NCI-H510A treated with DMSO at 0.1 percent for 48 hours (cell line): ENCODE measurements at places on chromosomes 7 and 10.

- no peak for DNase-seq
Observed at GRCh38 chr10:2851566-2851965, 215.8 kb upstream of the PFKP start.

DNA sequence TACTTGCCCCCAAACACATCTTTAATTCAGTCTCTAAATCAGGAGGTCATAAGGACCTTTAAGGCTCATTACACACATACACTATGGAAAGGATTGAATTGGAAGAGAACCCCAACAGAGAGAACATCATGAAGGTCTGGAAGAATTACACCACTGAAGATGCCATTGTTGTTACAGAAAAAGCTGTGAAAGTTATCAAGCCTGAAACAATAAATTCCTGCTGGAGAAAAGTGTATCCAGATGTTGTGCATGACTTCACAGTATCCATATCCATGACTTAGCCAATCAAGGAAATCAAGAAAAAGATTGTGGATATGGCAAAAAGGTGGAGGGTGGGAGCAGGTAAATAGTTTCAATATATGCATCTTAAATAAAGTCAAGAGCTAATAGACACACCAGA, 13.7 kb downstream of the LIPA start:
- no peak for DNase-seq

DNA sequence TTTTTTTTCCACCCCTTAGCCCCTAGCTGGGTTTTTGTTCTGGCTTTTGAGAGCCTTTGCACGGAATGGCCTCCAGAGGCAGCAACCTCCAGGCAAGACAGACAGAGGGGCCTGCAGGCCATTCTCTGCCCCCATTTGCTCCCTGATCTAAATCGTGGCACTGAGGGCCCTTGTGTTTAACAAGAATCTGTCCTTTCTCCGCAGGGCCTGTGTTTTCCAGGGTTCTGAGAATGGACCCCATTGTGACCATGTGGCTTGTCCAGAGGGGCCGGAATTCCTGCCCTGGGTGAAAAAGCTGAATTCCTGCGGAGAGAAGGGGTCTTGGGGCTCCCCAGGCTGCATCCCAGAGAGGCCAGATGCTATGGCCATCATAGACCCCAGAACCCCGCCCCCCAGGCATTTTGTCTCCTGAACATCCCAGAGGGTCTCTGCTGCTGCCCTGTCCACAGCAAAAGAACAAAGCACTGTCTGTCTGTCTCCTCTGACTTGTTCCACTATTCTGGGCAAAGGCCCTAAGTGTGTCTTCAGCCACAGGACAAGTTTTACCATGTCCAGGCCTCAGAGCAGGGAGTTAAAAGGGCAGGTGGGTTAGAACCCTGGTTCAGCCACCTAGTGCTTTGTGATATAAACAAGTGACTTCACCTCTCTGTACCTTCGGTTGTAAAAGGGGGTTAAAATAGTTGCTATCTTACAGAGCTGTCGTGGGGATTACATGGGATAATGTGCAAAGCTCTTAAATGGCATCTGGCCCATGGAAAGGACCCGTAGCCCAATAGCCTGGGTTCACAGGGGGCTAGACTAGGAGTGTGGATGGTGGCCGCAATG, 155.6 kb downstream of the SH3PXD2A start:
- DNase-seq, result no peak

DNA sequence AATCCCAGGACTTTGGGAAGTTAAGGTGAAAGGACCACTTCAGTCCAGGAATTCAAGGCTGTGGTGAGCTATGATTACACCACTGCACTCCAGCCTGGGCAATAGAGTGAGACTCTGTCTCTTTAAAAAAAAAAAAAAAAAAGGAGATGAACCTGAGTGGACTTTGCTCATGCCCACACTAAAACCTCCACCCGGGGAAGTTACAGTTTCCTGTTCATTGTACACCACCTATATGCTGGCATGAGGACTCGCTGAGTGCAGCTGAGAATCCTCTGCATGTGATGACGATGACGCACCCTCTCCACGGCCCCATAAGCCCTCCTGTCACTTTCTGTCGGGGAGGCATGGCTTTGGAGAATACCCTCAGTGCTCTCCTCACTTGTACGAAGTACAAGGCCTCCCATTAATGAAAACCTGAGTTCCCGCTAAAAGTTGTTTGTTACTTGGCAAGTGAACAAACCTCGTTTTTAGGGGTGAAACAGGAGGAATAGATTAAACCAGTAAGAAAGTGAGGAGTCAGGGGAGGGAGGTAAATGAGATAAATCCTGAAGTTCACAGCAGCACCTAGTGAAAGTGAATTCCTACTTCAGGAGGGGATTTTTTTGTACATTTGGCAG, 15.9 kb downstream of the TMEM176B start:
- no peak for DNase-seq

GRCh38 chr10:132392811-132393694, 3.9 kb upstream of the PWWP2B start:
- DNase-seq, result no peak

- DNase-seq, result no peak
Observed at GRCh38 chr10:58555170-58555929, 42.7 kb downstream of the BICC1 start.

DNA sequence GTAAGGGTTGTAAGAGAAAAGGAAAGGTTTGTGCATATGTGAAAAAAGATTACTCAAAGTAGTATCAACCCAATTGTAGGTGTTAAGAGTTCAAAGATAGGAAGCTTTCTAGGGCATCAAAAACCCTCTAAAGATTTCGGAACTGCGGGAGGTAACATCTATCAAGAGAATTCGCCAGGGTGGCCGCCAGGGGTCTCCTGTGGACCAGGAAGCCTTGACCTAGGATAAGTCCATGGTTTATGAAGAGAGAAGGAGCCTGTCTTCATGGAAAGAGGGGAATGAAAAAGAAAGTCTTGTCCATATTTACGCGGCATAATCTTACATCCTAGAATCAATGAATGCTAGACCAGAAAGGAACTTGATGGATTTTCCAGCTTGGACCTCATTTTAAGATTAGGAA, 140.7 kb upstream of the CALCR start:
- no peak for DNase-seq

GRCh38 chr10:27584302-27584701, 80.2 kb downstream of the RAB18 start:
- no peak for DNase-seq

DNA sequence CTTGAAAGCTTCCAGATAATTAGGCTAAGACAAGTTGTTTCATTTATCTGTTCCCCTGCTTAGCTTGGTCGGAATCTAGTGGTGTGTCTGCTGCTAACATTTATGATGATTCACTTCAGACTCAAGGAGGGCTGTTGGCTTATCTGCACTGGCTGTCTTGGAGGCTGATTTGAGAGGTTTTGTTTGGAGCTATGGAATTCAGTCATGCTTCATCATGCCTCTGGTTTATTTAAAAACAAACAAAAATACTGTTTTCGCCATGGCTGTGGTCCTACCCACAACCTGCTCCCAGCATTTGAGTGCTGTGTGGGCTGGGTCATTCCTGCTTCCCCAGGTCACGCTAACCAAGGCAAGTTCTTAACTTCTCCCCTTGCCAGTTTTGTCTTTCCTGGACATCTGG, 11.7 kb upstream of the ARPC1B start:
- no peak for DNase-seq

GRCh38 chr10:96683710-96684109, 36.6 kb downstream of the PIK3AP1 start:
- no peak for DNase-seq

GRCh38 chr10:103593022-103593570, 99.6 kb downstream of the NEURL1 start:
- DNase-seq, result no peak

GRCh38 chr10:30027057-30028005, 32.1 kb downstream of the JCAD start:
- DNase-seq, result peak; percentile 18

DNA sequence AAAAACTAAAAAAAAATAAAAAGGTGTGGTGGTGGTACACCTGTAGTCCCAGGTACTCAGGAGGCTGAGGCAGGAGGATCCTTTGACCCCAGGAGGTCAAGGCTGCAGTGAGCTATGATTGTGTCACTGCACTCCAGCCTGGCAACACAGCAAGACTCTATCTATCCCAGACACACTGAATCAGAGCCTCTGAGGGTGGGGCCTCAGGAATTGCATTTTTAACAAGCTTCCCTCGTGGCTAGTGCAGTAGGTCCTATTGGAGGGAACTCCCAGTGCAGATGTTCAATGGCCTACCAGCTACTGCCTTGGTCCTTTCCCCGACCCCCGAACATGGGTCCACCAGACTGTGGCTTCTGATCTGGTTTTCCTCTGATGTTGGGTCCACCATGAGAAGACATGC, 14.9 kb downstream of the STRA8 start:
- DNase-seq, result no peak

- no peak for DNase-seq
Observed at GRCh38 chr10:80583685-80584084, 46.0 kb downstream of the SH2D4B start.

- no peak for DNase-seq
Observed at GRCh38 chr7:157702311-157703023, 365.7 kb downstream of the DNAJB6 start.

DNA sequence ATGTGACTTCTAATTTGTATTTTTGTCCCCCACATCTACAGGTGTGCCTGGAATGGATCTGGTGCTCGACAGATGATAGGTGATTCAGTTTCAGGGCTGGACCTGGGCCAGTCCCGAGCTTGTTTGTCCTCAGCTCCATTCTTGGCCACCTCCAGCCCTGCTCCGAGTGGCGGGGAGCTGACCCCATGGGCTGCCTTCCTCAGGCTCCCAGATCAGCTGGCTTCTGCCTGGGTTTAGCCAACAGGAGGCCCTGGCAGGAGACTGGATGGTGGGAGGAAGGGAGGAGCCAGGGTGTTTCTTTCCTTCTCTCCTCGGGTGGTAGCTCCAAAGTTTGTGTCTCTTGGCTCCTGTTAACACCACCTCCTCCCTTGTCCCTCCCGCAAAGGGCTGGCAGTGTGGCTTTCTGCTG, 75.2 kb downstream of the CDH23 start:
- no peak for DNase-seq

DNA sequence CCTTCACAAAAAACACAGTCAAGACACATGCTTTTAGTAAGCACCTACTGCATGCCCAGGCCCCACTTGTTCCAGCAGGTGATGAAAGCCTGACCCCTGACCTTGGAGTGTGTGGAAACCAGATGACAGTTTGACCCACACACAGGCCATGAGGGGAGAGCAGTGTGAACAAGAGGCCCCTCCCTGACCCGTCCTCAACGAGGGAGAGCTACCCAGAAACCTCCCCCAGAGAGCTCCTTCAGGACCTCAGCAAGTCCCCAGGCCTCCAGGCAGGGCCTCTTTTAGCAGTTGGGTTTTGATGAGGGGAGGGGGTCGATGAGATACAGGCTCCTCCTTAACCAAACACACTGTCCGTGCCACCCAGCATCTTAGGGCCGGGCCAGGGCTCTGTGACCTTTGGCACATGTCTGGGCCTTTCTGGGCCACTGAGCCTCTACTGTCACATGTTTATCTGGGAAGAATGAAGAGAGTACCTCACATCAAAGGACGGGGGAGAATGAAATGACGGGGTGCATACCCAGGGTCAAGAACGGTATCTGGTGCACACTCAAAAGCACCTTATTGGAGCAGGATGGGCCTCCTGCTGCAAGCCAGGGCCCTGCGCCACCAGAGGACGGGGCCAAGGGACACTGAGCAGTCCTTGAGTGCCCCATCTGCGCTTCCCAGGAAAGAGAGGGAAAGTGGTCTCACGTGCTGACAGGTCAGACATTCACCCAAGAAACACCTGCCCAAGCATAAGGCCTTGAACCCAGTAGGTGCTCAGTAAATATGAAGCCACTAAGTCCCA, 202.6 kb upstream of the ZMIZ1 start:
- DNase-seq, result no peak

GRCh38 chr7:112331492-112331891, 118.8 kb upstream of the IFRD1 start:
- no peak for DNase-seq

- DNase-seq, result no peak
Observed at GRCh38 chr7:108245523-108246226, 115.5 kb upstream of the LAMB4 start.

GRCh38 chr7:77895905-77896304, 97.3 kb downstream of the PHTF2 start:
- DNase-seq, result no peak

- DNase-seq, result no peak
Observed at GRCh38 chr10:30816159-30816819, 186.7 kb upstream of the LYZL2 start.

DNA sequence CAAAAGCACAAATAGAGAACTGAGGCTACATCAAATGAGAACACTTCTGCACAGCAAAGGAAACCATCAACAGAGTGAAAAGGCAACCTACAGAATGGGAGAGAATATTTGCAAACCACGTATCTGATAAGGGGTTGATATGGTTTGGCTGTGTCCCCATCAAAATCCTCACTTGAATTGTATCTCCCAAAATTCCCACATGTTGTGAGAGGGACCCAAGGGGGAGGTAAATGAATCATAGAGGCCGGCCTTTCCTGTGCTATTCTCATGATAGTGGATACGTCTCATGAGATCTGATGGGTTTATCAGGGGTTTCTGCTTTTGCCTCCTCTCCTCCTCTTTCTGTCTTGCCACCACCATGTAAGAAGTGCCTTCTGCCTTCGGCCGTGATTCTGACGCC, 120.6 kb upstream of the FRMD4A start:
- DNase-seq, result no peak

GRCh38 chr7:82534684-82535083, 91.1 kb upstream of the CACNA2D1 start:
- DNase-seq, result no peak

GRCh38 chr7:131955679-131956078, 399.3 kb upstream of the PODXL start:
- no peak for DNase-seq

GRCh38 chr7:134502463-134503371, 24.6 kb upstream of the AKR1B10 start:
- no peak for DNase-seq

- no peak for DNase-seq
Observed at GRCh38 chr10:112765717-112766235, 184.3 kb upstream of the TCF7L2 start.

GRCh38 chr10:72462261-72462660, 107.5 kb upstream of the DNAJB12 start:
- no peak for DNase-seq

- DNase-seq, result peak; percentile 49
Observed at GRCh38 chr7:135512135-135512887, 2.4 kb upstream of the CNOT4 start.

DNA sequence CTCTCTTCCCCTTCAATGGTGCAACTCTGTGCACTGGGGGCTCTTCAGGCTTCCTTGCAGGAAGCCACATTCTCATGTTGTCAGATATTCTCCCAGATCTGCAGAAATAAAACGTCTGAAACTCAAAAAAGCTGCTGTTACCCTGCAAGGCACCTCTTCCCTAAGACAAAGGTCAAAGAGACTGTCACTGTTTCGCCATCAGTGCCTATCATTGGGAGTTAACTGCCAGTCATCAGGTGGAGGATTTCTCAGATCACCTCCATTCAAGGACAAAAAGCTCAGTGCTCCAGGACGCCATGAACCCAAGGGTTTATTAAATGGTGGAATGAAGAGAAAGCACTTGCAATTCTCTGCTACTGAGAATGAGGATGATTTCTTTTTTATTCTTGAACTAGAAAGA, 144.6 kb upstream of the PALS2 start:
- no peak for DNase-seq

- no peak for DNase-seq
Observed at GRCh38 chr7:99497766-99498545, 2.1 kb downstream of the ZNF394 start.

GRCh38 chr10:74610299-74610698, 216.1 kb upstream of the KAT6B start:
- DNase-seq, result no peak

- DNase-seq, result no peak
Observed at GRCh38 chr10:11712744-11713143, 29.4 kb upstream of the ECHDC3 start.

GRCh38 chr7:84811362-84811761, 375.5 kb downstream of the SEMA3D start:
- no peak for DNase-seq

GRCh38 chr10:131923038-131923756, 22.4 kb downstream of the PPP2R2D start:
- DNase-seq, result no peak
